ENCODE measurements at places on chromosomes 3 and 15.

GRCh38 chr3:27521179-27521871 lies 37.1 kb upstream of the SLC4A7 start:
- DNase-seq = peak; percentile 41

GRCh38 chr3:10713656-10714055 lies 102.4 kb upstream of the SLC6A11 start:
- DNase-seq = no peak

GRCh38 chr15:26691249-26691648 lies 81.6 kb downstream of the GABRB3 start:
- no peak for DNase-seq

DNA sequence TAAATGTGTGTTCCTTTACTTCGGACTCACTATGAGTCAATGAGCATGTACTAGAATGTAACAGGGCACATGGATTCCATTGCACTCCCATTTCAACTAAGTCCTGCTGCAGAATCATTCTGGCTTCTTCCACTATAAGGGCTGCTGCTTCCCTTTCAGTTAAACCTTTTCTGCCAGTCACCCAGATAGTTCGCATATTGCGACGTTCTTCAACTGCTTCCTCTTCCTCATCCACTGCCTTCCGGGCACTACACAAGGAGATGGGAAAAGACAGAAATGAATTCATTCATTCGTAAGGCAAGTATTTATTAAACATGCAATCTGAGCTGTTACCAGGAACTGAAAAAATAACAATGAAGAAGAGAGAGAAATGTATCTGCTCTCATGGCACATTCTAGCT lies 55.6 kb downstream of the POLQ start:
- no peak for DNase-seq

DNA sequence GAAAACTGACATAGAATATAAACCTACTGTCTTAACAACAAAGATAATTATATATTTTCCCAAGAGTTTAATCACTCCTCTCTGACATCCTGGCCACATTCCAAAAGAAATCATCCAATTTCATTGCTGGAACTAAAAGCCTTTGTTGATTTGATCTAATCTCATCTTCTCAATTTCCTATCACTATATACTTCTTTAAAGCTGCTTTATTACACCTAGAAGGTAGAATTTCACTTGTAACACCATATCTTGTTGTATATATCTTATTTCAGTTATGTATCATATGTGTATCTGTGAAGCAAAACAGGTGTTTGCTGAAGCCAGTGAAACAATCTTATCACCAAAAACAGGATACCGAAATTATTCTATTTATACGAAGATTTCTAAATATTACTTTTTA lies 740.2 kb downstream of the ROBO1 start:
- no peak for DNase-seq

DNA sequence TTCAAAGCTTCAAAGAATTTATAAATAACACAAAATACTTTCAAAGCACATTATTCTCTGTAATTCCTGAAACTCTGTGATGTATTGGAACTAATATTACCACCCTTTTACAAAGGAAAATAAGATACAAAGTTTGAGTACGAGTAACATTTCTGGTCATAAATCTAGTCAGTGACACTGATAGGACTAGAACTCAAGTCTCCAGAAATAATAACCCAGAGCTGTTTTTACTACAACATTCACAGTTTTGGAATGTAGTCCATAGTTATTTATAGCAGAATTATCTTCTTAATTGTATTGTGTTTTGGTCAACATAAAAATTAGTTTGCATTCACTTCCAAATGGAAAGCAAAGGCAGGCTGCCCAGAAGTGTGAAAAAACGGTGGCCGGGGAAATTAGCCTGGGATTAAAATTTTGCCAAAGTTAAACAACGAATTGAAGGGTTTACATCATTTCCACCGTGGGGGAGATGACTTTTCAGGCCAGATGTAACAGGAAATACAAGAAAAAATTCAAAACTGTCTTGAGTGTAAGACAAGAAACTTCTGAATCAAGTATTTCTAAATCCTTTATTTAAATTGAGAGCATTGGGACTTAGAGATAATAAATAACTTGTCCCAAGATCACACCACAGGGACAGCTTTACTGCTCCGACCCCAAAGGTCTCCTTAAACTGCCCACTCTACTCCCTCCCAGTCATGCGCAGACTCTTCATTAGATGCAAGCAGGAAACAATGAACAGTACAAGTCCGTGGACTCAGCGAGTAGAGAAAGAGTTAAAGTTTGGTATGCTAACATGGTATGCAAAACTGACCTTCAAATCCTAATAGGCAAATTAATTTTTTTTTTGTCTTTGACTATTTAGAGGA lies 74.3 kb upstream of the VGLL4 start:
- peak; percentile 31 for DNase-seq

DNA sequence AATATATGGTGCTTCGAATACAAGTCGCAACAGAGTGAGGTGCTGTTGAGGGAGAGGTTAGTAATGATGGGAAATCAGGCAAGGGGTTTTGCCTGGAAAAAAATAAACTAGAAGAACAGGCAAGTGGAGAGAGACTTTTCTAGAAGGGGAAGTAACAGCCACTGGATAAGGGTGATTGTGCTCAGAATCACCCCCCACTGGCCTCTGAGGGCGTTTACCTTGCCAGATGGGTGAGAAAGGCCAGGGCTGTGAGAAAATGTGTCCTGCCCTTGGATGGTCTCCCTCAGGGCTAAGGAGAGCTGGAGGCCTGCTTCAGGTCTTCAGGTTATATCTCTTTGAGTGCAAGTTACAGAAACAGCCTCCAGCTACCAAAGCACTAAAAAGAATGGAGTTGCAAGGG lies 151.8 kb downstream of the MEX3B start:
- DNase-seq = no peak

DNA sequence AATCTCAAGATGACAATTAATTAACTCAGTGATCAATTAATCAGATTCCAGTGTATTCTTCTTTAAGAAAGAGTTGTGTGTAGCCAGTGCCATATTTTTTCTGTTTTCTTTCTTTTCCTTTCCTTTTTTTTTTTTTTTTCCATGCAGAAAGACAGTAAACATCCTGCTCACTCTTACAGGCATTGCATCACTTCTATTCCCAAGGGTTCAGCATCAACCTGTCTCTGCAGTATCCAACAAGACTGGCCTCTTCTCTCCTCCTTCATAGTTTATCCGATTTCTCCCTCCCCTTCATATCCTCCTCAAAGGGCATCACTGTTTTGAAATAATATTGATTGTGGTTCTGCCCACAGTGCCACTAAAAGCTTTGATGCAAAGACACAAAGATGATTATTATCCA lies 17.0 kb upstream of the SLC9A9 start:
- no peak for DNase-seq

- DNase-seq = no peak
Observed at GRCh38 chr3:53146319-53146891, 14.6 kb upstream of the PRKCD start.

GRCh38 chr3:188791311-188791710 lies 380.5 kb upstream of the TPRG1 start:
- no peak for DNase-seq

GRCh38 chr3:66411474-66411873 lies 89.3 kb downstream of the LRIG1 start:
- DNase-seq = no peak

Measured in amniotic stem cell (primary cell).